ENCODE measurements at places on chromosomes 2 and 18.

DNA sequence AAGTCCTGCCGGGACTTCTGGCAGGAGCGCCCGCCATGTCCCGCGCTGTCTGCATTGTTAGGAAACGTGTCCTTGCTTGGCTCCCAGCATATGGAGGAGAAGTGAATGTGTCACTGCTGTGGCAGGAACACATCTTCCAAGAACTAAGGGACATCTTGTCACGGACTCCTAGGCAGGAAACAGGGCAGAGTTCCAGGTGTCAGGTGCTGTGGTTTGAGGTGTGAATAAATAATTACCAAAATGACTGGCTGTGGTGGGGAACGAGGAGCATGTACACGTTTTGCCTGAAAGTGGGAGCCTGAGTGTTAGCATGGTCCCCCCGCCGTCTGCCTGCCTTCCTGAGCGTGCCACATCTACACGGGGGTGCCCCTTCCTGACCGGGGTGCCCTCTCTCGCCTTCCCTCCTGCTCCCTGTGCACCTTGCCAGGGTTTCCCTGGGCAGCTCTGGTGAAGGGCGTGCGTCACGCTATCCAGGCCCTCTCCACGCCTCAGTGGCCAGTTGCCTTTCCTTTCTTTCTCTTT, 237.5 kb downstream of the LDLRAD4 start:
- peak; percentile 32 for DNase-seq

GRCh38 chr2:235146206-235146605, 194.4 kb downstream of the SH3BP4 start:
- no peak for DNase-seq

DNA sequence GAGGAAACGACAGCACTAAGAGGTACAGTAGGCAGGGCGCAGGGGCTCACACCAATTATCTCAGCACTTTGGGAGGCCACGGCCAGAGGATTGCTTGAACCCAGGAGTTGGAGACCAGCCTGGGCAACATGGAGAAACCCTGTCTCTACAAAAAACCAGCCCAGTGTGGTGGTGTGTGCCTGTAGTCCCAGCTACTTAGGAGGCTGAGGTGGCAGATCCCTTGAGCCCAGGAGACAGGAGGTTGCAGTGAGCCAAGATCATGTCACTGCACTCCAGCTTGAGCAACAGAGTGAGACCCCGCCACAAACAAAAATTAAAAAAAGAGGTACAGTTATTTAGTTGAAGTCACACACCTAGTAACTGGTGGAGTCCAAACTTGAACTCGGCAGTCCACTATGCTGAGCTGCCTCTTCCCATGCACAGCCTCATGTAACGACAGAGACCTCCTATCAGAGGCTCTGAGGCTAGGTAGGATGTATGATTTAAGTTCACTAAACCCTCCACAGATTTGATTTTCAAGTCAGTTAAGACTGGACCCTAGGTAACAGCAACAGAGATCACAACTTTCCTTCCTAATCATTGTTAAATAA, 8.7 kb downstream of the STK17B start:
- DNase-seq: peak; percentile 25

DNA sequence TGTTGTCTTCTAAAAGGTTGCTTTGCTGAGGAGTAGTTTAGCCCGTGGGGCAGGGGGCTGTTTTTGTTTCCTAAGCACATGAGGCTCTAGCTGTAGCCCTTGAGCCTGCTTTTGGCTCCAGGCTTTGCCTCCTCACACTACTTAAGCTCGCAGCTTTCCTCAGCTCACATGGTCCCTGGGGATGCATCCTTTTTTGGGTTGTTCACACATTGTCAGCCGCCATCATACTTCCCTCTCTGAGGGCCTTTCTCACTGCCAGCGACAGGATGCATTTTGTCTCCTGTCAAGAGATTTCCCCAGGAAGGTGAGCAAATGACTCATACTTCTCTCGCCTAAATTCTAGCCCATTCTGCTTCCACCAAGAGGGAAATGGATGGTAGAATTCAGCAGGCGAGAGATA, 279.5 kb upstream of the PKDCC start:
- no peak for DNase-seq

- no peak for DNase-seq
Observed at GRCh38 chr2:67213677-67214402, 183.3 kb upstream of the ETAA1 start.

DNA sequence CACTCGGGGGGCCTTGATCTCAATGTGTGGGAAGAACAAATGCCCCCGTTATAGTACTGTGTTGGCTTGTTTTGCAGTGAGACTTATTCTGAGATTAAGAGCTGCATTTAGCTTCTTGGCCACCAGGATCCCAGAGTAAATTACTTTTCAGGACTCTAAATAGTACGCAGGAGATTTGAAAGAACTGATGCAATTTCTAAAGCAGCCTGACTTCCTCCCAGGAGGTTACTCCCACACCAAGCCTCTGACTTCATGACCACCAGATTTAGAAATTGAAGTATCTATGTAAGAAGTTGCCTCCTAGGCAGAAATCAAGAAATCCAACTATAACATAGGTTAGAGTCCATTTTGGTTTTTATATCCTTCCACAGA, 67.0 kb downstream of the FEZ2 start:
- no peak for DNase-seq

GRCh38 chr2:181724662-181725061, 44.3 kb upstream of the NEUROD1 start:
- no peak for DNase-seq

DNA sequence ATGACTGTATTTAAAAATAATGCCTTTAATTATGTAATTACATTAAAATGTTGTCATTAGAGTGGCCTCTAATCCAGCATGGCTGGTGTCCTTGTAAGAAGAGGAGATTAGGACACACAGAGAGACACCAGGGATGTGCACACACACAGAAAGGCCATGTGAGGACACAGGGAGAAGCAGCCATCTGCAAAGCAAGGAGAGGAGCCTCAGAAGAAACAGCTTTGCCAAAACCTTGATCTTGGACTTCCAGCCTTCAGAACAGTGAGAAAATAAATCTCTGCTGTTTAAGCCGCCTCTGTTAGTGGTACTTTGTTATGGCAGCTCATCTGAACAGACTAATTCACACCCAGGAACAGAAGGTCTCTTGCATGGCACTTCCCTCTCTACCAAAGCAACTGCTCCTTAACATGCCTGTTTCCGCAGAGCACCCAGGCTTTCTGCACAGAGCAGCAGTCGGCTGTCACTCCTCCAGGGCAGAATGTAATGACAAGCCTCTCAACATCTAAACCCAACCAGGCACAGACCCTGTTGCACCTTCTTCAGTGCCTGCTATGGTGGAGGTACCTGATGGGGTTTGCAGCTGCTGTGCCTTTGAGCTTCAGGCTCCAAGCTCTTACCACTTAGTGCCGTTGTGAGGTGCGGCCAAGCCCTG, 377.7 kb downstream of the TDRD15 start:
- no peak for DNase-seq

DNA sequence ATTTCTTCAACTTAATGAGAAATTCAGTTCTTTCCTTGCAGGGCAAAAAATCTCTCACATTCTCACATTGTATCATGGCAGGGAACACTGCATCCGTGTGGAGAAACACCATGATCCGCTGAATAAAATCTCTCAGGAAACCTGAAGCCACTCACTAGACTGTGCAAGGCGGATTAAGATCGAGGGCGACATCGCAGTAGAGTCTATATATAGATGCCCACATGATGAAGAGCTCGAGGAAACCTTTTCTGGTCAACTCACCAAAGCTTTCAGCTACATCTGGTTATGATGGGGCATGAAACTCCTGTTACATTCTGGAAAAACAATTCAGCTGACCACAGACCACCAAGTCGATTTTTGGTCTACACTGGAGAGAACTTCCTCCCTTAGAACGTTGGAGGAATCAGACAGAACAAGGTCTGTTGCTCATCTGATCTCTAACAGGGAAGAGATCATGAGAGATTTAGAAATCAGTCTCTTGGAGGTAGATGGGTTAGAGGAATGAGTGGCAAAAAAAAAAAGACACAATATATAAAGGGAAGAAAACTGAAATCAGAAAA, 162.9 kb upstream of the ZNF516 start:
- DNase-seq: peak; percentile 4

GRCh38 chr2:234496835-234497593, at the start of gene ARL4C:
ARL4C (minus strand) TSS chr2:234497081; CDS start chr2:234496586, 495 bp downstream.
- DNase-seq: peak; percentile 62

GRCh38 chr2:191942739-191943103, 95.8 kb upstream of the CAVIN2 start:
- no peak for DNase-seq

DNA sequence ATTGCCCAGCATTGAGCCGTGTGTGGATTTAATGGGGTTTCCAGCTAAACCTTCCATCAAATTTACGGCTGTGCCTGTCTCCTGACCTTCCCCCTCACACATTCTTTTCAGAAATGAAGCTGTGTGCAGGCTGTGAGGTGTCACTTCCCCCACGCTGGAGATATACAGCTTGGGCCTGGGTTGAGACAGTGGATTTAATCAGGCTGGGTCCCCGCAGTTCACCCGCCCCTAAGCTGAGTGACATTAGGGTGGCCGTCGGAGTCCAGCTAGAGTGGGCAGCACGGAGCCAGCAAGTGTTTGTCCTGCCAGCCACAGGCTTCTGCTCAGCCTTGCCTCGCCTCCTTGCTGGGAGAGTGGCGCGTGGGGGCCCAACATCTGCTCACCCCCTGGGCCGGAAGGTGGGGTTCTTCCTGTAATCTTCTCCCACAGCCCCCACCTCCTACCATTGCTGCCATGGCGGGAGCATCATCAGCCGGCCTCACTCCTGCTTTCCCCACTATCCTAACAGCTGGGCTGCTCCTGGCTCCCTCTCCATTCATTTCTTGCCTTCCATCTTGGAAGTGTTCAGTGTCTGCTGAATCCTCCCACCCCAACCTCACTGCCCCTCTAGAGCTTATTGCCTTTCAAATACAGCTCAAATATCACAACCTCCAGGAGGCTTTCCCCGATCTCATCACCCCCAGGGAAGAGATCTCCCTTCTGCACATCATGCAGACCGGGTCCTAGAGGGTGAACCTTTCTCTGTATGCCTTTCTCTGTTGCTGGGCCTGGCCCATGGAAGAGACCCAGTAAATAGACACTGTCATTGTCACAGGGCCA, 149.0 kb downstream of the GLI2 start:
- no peak for DNase-seq

DNA sequence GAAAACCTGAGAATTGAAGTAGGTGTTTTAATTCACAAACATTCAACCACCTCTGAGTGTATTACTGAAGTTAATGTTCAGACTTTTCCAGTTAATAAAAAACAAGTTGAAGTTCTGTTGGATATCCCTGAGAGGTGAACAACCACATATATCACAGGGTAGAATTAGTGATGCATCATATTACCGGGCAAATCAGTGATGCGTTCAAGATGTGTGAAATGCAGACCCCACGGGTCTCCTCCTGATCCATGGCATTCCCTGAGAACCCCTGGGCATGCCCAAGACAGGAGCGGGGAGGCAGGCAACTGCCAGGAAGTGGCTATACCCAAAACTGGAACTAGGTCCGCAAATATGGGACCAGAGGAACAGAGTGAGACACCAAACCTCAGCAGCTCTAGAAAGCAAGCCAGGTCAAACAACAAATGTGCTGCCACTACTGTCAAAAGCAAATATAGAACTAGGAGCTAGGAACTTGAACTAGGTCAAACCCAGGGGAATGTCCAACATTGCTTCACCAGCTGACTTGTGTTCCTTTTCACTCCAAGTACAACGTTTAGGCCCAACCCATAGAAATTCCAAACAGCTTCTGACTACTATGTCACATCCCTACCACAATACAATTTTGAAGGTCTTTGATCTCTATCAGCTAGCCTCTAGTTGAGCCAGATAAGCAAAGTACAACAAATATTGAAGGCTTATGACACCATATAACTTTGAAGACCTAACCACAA, 20.2 kb downstream of the PSTPIP2 start:
- DNase-seq: no peak

GRCh38 chr18:10702206-10702605, 176.4 kb downstream of the NAPG start:
- no peak for DNase-seq

GRCh38 chr2:129483366-129483765, 496.1 kb upstream of the RAB6C start:
- DNase-seq: no peak

GRCh38 chr2:74131901-74132300, 15.8 kb downstream of the BOLA3 start:
- no peak for DNase-seq

DNA sequence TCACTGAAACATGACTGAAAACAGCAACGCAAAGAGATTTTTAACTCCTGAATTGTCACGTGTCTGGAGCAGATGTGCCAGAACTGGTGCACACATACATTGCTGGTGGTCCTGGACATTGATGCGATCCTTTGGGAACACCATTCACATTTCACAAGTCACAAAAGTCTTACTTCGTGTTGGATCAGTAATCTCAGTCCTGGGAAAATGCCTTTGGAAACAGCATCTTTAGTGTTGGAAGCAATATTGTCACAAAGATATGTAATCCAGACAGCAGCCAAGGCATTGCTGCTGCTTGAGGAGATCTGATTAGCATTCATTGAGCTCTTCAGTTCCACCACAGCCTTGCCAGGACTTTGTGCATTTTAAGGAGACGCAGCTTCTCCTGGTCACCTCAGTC, 126.2 kb upstream of the SH3BP4 start:
- DNase-seq: no peak

DNA sequence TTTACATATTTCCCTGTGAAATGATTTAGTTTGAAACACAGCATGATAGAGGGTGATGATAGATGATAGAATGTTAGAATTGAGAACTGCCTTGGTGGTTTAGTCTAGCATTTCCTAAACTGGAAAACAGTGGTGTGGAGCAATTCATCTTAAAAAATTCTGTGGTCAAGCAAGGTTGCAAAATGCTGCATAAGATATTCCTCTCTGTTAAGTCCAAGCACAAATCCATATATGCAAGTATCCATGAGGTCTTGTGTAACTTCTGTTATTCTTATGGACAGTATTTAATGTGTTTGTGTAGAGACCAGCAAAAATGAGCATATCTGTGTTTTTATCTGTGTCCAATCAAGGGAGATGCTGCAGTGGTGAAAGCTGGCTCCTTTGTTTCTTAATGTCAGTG, 30.0 kb downstream of the CPS1 start:
- no peak for DNase-seq

- no peak for DNase-seq
Observed at GRCh38 chr18:77754475-77755044, 504.9 kb downstream of the GALR1 start.

GRCh38 chr2:169175112-169175511, 105.7 kb downstream of the DHRS9 start:
- DNase-seq: no peak

DNA sequence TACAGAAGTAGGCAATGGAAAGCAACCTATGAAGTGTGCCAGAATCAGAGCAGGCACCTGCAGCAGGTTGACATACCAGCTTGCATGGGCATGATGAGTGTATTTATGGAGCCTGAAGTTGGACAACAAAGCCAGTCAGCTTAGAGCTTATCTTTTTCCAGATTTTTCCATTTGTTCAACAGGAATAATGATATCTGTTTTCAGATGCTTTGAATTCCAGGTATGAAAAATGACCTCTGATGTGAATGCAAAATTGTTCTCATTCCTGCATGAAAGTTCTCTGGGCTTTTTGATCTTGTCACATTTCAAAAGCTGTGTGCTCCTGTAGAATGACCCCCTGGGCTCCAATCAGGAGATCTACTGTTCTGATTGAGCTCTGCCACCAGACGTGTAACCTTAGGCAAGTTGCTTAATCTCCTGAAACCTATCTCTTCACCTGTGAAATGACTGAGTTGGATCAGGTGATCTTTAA, 38.2 kb upstream of the VIT start:
- DNase-seq: no peak

- DNase-seq: no peak
Observed at GRCh38 chr2:234098681-234099080, 48.2 kb downstream of the SPP2 start.

GRCh38 chr18:41538751-41539150, 416.3 kb upstream of the PIK3C3 start:
- no peak for DNase-seq

GRCh38 chr2:224971214-224971613, 71.1 kb downstream of the DOCK10 start:
- DNase-seq: peak; percentile 11
